Gastrocnemius medialis (tissue), 4 donors: ENCODE measurements at places on chromosomes 3 and 15. TPM values are rescaled to one million over a fixed set of nuclear protein-coding genes. Genes with fewer than 3 reads are reported as not detected.
A peak's percentile ranks its signal among the peaks of the same experiment; 100 is the strongest.

Gene ASB14
- 2.5 TPM for total RNA-seq

Gene PPIB
- total RNA-seq, result 26.8 TPM

Gene ARNT2
- total RNA-seq, result 23.5 TPM

Gene CIB2
- 7.0 TPM for total RNA-seq

Gene CTXN2
- total RNA-seq, result not detected

Gene PRSS50
- not detected for total RNA-seq

Gene SLCO2A1
- total RNA-seq, result 0.07 TPM

Gene MESP1
- total RNA-seq, result 12.6 TPM

Gene KLHL40
- total RNA-seq, result 197 TPM

Gene GPR149
- total RNA-seq, result not detected

Gene GTF2E1
- total RNA-seq, result 20.8 TPM

Gene SLC25A20
- total RNA-seq, result 94.4 TPM

Gene CACNA2D2
- total RNA-seq, result 0.29 TPM

Gene PDZRN3
- 27.1 TPM for total RNA-seq

GRCh38 chr15:58324533-58324932, 107.3 kb upstream of the LIPC start:
- DNase-seq, result no peak

DNA sequence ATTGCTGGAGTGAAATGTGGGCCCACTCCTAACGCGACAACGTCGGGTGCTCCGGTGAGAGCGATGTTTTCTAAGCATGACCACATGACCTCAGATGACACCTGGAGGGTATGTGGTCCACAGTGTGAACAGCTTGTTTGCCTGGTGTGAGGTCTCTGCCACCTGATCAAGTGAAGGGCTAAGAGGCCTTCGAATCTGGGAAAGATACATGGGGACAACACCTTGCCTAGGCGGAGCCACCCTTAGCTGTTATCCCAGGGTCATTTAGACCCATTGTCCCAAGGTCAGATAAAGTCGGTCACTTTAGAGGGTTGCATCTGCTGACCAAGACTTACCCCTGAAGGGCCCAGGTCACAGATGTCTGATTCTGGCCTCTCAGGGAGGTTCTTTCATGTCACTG, 34.9 kb upstream of the ALDH1A3 start:
- no peak for DNase-seq

DNA sequence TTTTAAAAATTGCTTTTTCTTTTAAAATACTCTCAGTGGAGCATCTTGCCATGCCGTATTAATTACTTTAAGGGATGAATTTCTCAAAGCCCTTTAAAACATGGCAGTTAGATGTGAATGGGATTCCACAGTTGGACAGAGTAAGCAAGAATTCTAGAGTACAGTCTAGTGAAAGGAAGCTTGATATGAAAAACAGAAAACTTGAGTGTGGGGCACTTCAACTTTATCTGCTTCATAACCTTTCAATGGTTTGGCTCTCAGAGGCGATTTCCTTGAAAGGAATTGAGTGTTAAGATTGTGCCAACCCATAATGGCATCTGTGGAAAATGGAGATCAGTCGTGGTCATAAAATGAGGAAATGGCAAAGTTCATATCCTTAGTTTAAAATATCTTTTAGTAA, 127.7 kb upstream of the SAMMSON start:
- no peak for DNase-seq

DNA sequence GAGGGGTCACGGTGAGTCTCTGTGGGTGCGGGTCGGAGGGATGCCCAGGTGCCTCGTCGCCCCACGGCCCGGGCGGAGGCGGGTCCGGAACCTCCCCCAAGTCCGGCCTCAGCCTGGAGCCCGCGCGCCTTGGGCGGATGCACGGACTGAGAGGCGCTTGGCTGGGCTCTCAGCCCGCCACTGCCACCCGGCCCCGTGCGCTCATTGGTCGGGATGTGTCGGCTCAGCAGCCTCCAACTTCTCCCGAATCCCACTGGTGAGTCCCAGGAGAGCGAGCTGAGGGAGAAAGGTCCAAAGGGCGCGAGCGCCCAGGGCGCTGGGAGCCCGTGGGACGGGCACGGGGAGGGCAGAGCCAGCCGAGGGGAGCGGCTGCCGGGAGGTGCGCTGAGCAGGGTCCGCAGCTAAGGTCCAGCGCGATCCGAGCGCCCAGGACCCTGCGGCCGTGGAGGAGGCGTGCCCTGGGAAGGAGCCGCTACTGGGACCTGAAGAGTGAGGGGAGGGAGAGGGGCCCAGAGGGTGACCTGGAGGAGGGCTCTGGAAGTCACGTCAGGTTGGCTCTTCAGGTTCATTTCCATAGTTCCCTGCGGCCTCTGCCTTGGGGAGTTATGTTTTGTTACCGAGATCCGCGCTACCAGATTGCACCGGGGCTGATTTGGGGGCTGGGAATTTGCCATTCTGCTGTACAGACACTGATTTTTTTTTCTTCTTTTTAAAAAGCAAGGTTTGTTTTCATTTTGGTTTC, at the start of gene MME:
Gene MME (plus strand): TSS at position 574 of the 742 bp plus-strand sequence. CDS start 3,849 bp downstream, outside the sequence.
- DNase-seq, result peak; percentile 56

GRCh38 chr3:105836533-105836932, 32.3 kb downstream of the CBLB start:
- DNase-seq, result no peak

DNA sequence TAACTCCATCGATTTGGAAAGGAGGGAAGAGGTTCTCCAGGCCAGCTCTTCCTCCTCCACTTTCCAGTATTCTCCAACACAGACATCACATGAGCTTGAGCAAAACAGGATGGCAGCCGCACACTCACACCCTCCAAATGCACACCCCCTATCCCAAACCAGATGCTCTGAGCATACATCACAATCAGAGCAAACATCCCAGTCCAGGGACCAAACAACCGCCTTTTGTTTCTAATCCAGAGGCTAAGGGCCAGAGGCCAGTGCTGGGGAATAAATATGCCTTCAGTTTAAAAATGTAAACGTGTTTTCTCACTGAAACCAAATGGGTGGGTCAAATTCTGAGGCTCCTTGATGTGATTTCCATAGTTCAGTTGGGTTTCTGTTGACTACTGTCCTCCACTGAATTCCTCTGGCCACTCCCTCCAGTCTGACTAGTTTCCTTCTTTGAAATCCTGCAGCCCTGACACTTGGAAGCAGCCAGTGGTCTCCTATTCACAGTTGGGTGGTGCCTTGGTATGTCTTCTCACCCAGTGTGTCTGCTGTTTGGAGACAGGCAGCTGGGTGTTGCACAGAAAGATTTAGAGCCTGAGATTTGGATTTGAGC, 19.2 kb upstream of the MFGE8 start:
- no peak for DNase-seq

GRCh38 chr15:75309711-75310110, 26.2 kb upstream of the COMMD4 start:
- DNase-seq, result no peak

DNA sequence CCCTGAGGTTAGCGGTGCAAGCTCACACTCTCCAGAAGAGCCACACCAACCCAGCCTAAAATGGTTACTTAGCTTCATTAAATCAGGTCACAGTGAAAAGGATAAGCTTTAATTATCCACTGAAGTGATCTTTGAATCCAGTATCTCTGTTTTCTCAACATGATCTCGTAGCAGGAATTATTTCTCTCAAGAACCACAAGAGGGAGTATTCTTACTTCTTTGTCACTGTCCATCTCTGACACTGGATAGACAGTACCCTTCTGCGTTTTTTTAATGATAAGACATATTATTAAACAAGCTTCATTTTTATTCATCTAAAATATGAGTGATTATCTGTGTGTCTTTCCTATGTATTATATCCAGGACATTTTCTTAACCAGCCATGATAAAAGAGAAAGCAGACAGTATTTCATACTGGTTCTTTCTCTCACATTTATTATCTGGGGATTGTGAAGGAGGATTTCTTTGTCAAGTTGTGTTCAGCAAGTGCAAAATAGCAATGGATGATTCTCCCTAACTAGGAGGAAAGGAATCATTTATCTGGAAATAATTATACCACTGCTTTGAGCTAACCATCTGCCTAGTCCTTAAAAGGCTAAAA, 105.4 kb upstream of the CCDC54 start:
- no peak for DNase-seq

DNA sequence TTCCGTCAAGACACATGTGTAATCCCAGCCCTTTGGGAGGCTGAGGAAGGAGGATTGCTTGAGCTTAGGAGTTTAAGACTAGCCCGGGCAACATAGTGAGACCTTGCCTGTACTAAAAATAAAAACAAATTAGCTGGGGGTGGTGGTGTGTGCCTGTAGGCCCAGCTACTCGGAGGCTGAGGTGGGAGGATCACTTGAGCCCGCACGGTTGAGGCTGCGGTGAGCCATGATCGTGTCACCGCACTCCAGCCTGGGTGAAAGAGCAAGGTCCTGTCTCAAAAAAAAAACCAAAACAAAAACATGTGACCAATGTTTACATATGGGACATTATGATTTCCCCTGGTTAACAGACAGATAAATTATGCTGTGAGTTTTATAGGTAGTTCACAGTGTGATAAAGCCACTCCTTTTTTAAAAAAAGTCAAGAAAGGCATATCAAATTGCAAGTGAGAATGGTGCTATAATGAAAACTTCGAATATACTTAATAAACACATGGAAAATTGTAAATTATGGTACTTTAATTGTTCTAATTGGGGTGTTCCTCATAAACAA, 9.2 kb downstream of the BBX start:
- no peak for DNase-seq

DNA sequence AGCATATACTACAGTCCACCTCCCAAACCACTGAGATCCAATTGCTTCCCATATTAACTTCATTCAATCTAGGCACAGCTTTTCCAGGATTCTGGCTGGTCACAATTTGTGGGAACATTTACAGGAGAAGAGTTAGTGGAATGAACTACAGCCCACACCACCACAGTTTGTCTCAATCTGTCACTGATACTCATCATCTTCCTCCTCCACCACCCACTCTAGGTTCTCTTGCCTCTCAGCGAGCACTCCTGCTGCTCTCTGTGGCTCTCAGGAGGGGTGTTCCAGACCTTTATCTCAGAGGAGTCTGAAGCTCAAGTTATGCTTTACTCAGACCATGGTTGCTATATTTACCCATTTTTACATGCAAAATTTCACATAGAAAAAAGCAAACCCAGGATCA, 25.9 kb upstream of the PLA2G4D start:
- DNase-seq, result no peak

DNA sequence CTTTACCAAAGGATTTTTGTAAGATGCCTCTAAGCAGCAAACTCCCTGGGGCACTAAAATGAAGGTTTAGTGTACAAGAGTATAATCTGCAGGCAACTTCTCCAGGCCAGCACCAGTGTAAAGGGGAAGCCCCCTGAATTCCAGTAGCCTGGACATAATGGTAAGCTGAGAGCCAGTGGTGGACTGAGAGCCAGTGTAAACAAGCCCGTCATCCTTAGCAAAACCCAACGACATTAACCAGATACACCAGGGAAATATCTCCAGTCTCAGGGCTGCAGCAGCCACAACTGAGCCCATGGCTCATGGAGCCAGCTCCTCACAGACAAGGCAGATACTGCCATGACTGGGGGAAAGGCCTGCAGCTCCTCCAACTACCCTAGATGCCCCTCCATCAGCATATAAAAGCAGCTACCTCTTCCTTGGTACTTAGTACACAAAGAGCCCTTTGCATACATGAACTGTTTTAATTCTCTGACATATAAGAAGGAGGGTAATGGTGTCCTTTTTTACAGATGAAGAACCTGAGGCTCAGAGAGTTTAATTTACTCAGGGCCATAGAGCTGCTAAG, 21.7 kb downstream of the PARP16 start:
- no peak for DNase-seq

DNA sequence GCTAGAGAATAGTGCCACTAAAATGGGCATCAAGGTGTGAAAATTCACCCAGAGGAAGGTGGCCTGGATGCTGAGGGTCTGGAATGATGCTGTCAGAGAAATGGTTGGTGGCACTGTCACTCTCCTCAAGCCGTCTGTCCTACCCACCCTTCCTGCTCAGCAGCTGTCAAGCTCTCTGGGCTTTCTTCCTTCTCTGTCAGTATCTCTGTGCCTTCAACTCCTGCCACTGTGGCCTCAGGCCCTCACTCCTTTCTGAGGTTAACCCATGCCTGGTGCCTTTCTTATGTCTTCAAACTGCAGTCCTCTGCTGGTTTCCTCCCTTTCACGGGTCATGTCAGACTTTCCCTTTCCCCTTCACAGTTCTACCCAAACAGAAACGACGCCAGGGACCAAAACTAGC, 4.4 kb downstream of the MYO5C start:
- no peak for DNase-seq

DNA sequence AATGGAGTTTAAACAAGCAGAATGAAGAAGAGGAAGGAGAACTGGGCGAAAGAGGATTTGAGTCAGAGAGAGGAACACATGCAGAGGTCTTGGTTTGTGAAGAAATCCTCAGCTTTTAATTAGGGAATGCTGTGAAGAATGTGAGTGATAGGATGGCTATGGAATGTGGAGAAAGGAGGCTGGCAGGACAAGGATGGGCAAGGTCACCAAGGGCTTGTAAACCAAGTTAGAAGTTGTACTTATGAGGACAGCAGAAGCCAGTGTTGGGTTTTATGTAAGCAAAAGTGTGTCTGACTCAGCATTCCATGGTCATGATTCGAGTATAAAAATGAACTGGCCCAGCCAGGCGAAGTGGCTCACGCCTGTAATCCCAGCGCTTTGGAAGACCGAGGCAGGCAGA, 60.0 kb upstream of the IL12A start:
- DNase-seq, result no peak

DNA sequence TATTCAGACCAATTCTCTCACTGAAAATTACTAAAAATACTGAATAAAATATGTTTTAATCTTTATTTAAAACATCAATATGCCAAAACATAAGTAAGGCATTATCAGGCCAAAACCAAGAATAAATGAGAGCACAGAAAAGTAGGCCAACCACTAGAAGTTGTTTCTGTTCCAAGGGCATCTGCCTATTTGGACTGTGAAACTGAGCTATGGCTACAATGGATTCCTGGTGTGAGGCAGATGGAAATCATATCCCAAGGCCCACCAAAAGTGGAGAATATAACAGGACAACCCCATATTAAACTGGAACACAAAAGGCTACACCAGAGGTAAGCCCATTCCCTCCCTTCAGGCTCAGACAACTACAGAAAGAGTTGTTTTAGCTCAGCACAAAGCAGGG, 302.8 kb upstream of the IL12A start:
- DNase-seq, result no peak

GRCh38 chr3:177374323-177374722, 177.0 kb upstream of the TBL1XR1 start:
- DNase-seq, result no peak
